NCI-H1694 (cell line): ENCODE measurements at places on chromosomes 12 and 14.

- DNase-seq, result peak; percentile 28
These were observed 86.0 kb downstream of the SLCO1A2 start for GRCh38 chr12:21248679-21249078.

- DNase-seq, result no peak
These were observed 93.8 kb downstream of the RFLNA start for GRCh38 chr12:124388679-124389137.

DNA sequence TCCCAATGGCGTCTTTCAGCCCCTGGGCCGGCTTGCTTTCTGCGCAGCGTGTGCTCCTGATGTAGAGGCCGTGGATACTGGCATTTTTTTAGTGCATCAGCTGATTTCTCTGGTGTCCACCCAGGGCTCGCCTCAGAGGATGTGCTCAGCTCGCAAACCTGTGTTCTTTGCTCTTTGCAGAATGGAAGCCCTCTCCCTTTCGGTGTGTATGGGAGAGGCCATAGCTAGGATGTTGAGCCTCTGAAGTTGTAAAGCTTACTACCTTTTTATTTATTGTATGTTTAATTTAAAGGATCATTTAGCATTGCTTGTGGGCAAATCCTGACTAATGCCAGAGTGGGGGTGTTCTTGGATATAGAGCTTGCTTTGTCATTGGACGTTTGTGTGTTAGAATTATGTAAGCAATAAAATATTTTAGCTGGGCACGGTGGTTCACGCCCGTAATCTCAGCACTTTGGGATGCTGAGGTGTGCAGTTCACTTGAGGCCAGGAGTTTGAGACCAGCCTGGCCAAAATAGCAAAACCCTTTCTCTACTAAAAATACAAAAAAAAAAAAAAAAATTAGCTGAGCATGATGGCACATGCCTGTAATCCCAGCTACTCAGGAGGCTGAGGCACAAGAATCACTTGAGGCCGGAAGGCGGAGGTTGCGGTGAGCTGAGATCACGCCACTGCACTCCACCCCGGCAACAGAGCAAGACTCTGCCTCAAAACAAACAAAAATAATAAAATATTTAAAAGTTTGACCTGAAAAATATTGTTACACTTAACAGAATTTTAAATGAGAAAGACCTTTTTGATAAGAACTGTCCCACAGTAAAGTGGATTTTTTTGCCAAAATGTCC, 52.6 kb upstream of the MMP17 start:
- DNase-seq, result no peak

- no peak for DNase-seq
These were observed 9.1 kb downstream of the CAMKK2 start for GRCh38 chr12:121287267-121287954.

DNA sequence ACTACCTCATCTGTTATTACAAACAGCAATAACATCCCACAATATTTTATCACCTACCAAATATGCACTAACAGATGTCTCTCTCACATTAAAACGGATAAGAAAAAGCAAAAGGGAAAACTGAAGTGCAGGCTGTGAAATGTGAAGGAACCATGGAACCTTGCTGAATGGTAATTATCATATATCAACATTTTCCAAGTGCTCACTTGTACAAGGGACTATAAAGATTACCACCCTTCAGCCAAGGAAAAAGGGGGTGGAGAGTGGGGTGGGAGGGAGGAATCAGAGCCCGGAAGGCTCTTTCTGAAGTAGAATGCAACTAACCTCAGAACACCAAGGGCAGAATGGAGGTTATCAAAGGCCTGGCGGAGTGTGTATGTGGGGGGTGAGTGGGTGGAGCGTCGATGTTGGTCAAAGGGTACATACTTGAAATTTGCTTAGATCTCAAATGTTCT, 1.2 kb downstream of the SNX6 start:
- DNase-seq, result no peak

- peak; percentile 78 for DNase-seq
These were observed 4.4 kb upstream of the GPHN start for GRCh38 chr14:66503532-66503931.

DNA sequence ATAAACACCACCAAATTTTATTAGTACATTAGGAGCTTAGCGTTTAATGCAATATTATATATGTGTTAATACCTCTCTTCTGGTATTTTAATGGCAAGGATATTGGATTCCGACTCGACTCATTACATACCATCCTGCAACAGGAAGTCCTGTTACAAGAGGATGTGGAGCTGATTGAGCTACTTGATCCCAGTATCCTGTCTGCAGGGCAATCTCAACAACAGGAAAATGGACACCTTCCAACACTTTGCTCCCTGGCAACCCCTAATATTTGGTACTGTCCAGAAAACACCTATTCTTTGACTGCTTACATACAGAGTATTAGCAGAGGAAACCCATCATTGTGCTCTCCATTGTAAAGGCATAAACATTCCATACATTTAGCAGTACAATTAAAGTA, 45.2 kb downstream of the VEZT start:
- no peak for DNase-seq

DNA sequence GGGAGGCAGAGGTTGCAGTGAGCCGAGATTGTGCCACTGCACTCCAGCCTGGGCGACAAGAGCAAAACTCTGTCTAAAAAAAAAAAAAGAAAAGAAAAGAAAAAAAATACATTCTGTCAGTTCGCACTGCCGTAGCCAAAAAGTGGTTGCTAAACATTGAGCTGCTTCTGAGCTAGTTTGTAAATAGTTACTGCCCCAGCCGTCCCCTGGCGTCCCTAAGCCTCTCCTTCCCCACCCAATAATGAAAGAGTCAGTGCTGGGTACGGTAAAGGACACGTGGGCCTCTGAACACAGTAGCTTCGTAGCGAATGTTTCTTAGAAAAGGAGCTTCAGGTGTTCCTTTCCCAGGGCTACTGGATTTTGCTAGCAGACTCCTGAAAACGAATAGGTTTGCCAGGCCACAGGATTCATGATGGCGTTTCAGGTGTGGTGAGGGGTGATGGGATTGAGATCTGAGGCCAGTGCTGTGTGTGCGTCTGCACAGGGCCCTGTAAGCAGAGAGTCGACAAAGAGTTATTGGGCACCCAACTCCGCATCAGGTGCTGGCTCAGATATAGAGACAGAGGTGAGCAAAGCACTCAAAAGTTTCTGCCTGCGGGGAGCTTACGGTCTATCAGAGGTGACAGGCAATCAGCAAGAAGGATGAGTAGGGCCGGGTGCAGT, 94.1 kb downstream of the LGMN start:
- DNase-seq, result no peak
